WTC11 (cell line): ENCODE measurements at places on chromosomes 2 and 18. TPM values are rescaled to one million over a fixed set of nuclear protein-coding genes. Genes with fewer than 3 reads are reported as not detected.
A peak's percentile ranks its signal among the peaks of the same experiment; 100 is the strongest.

DNA sequence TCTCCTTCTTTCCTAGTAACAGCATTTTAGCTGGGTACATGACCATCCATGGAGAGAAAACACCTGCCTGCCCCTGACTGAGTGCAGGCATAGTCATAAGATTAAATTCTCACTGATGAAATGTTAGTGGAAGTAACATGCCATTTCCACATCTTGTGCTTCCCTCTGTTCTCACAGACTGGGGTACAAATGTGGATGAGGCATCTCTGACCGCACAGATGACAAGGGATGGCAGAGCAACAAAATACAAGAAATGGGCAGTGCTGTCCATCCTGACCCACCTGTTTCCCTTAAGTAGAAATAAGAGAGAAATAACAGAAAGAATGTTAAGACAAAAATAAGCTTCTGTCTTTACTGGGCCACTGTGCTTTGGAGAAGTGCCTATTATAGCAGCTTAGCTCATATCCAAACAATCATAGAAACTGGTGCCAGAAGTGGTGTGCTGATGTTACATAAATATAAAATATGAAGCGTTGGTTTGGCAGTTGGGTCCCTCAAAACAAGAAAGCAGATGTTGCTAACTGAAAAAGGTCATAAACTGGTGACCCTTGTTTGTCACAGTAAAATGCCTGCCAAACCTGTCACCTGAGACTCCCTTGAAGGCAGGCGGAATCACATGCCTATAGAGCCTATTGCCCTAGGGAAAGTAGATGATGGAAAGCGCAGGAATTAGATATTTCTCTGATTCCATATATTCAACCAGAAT, 72.4 kb upstream of the CCDC150 start:
- H3K27ac ChIP-seq, result no peak overlapping the region
- DNase-seq, result no peak
- H3K27me3 ChIP-seq, result no peaks in the 10 kb centered on the region

DNA sequence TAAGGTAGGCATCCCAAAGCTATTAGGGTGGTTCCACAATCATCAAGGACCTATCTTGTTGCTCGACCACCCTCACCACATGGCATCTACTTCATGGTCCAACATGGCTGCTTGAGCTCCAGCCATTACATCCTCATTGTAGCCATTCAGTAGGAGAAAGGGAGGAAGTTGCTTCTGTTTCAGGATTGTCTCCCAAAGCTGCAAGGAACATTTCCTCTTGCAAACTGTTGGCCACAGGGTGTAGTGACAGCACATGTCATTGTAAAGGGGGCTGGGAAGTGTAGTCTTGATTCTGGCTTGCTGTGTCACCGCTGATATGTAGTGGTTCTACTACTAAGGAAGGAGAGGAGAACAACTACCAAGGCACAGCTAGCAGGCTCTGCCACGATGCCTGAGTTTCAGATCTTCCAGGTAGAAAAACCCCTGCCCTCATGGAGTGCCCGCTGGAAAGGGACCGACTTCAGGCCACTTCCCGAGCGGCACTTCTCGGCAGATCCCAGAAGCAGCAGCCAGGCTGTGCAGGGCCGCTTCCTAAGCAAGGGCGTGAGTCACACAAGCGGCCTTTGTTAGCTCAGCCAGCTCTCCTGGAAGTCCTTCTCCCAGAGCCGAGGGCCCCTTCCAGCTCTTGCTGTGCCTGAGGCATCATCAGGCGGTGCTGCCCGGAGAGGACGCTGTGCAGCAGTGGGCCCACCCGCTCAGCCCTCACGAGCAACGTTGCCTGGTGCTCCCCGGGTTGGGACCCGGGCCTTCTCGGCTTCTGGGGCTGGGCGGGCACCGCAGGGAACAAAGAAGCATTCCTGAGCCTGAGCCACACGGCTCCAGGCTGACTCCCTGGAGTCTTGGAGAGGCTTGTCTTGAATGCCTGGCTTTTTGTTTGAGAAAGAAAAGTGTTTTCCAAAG, 58.2 kb downstream of the HS6ST1 start:
- H3K27me3 ChIP-seq, result peaks cover 16% of the 10 kb centered on the region
- H3K4me3 ChIP-seq, result no peak overlapping the region
- no peaks in the 10 kb centered on the region for H3K36me3 ChIP-seq
- peak overlapping the region; percentile 93 for H3K27ac ChIP-seq
- peak; percentile 74 for DNase-seq
- peaks cover 18% of the 10 kb centered on the region for H3K4me1 ChIP-seq

DNA sequence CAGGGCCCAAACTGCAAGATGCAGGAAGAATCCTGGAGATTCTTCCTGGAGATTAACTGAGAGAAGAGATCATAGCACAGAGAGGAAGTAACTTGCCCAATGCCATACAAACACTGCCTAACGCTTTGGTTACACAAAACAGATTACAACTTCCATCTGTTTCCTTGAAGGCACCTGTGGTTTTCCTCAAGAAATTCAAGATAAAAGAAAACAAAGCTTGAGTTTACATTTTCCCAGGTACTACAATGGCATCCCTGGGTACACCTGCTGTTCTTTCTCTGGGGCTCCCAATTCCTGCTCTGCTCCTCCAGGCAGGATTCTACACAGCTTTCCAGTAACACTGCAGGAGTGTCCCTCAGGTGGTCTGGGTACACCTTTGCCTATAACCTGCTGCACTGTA, 781.9 kb upstream of the ID2 start:
- no peak overlapping the region for H3K4me3 ChIP-seq
- peaks cover 36% of the 10 kb centered on the region for H3K36me3 ChIP-seq
- no peak for DNase-seq
- H3K27me3 ChIP-seq, result peaks cover 4% of the 10 kb centered on the region
- peak overlapping the region; percentile 97 for H3K27ac ChIP-seq
- H3K4me1 ChIP-seq, result peaks cover 78% of the 10 kb centered on the region

GRCh38 chr18:62957885-62958472, 242.6 kb downstream of the PHLPP1 start:
- DNase-seq, result peak; percentile 71
- no peaks in the 10 kb centered on the region for H3K27me3 ChIP-seq
- H3K36me3 ChIP-seq, result peaks cover 38% of the 10 kb centered on the region
- H3K4me3 ChIP-seq, result no peak overlapping the region

GRCh38 chr2:10253596-10254372, 48.9 kb upstream of the HPCAL1 start:
- DNase-seq, result peak; percentile 2
- H3K36me3 ChIP-seq, result no peaks in the 10 kb centered on the region
- no peaks in the 10 kb centered on the region for H3K4me1 ChIP-seq
- H3K27me3 ChIP-seq, result no peaks in the 10 kb centered on the region

- no peak for DNase-seq
- H3K4me1 ChIP-seq, result peaks cover 17% of the 10 kb centered on the region
- H3K27ac ChIP-seq, result no peak overlapping the region
- no peak overlapping the region for H3K4me3 ChIP-seq
These were observed 428.4 kb downstream of the TGIF1 start for GRCh38 chr18:3878401-3878800.

DNA sequence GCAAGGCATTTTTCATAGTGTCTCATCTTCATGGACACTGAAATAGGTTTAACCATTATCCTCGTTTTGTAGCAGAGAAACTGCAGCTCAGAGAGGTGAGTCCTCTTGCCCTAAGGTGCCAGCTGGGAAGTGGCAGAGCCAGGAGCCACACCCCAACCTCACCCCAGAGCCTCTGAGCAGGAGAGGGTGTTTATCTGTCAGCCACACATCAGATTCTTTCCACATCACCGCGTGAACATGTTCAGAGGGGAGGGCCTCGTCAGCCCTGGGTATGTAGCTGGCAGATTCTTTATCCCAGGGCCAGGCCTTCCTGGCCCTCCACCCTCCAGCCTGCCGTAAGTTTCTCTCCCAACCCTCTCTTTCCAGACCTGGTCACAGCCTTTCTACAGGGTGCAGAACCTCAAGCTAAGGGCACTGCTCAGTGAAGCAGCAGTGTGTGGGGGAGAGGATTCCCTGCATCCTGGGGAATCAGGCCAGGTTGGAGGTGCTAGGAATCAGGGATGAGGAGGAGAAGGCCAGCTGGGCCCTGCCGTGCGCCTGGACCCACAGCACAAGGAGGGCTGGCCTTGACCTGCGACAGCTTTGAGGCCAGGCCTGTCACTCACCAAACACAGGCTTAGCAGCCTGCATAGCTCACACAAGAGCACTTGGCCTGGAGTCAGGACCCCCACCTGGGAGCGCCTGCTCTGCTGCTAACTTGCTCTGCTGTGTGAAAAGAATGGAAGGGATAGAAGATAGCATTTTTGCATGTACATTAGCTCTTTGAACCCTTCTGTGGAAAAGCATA, 111.3 kb upstream of the MCFD2 start:
- H3K27ac ChIP-seq, result no peak overlapping the region
- H3K36me3 ChIP-seq, result peaks cover 8% of the 10 kb centered on the region; the same call in 1 of the 2 replicates
- DNase-seq, result no peak
- no peak overlapping the region for H3K4me3 ChIP-seq
- no peaks in the 10 kb centered on the region for H3K27me3 ChIP-seq

The CD226 gene
- total RNA-seq, result 0.23 to 0.55 TPM (median 0.24 TPM) in 3 replicates

- DNase-seq, result no peak
- no peaks in the 10 kb centered on the region for H3K27me3 ChIP-seq
- no peak overlapping the region for H3K4me3 ChIP-seq
- no peak overlapping the region for H3K27ac ChIP-seq
- no peaks in the 10 kb centered on the region; the same call in 1 of the 2 replicates for H3K4me1 ChIP-seq
These were observed 27.5 kb upstream of the BZW1 start for GRCh38 chr2:200784215-200784614.

- no peaks in the 10 kb centered on the region for H3K27me3 ChIP-seq
- H3K36me3 ChIP-seq, result peaks cover 54% of the 10 kb centered on the region
- no peak overlapping the region for H3K27ac ChIP-seq
- H3K4me3 ChIP-seq, result no peak overlapping the region
These were observed 65.4 kb downstream of the REV1 start for GRCh38 chr2:99424371-99424770.

- H3K27ac ChIP-seq, result peak overlapping the region; percentile 54; the same call in 1 of the 2 replicates
- no peak for DNase-seq
- no peaks in the 10 kb centered on the region for H3K27me3 ChIP-seq
These were observed 89.9 kb downstream of the OXER1 start for GRCh38 chr2:42673989-42674579.

GRCh38 chr2:40228310-40228709, 223.6 kb downstream of the SLC8A1 start:
- no peak overlapping the region for H3K4me3 ChIP-seq
- no peak overlapping the region for H3K27ac ChIP-seq
- H3K36me3 ChIP-seq, result no peaks in the 10 kb centered on the region
- peaks cover 29% of the 10 kb centered on the region for H3K4me1 ChIP-seq
- DNase-seq, result no peak

The HOXD10 gene
- total RNA-seq, result not detected in 3 replicates

DNA sequence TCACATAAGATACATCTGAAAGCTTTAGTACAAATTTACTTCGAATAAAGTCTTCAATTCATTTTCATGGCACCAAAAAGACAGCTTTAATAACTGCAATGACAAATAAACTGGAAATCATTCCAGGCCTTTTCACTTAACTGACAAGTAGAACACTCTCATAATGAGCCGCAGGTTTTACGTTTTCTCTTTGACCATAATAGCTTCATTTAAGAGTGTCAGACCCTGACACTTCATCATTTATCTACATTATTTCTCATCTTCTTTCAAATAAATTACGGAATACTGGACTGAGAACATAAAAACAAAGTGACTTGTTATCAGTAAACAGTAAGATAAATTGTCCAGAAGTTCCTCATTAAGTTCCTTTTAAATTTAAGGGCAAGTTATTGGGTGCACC, 1252.9 kb upstream of the ACVR2A start:
- H3K4me3 ChIP-seq, result no peak overlapping the region
- no peak for DNase-seq
- H3K27me3 ChIP-seq, result no peaks in the 10 kb centered on the region; the same call in 1 of the 2 replicates
- H3K36me3 ChIP-seq, result peaks cover 2% of the 10 kb centered on the region
- peaks cover 10% of the 10 kb centered on the region for H3K4me1 ChIP-seq

- H3K27ac ChIP-seq, result no peak overlapping the region
- DNase-seq, result no peak
- H3K4me3 ChIP-seq, result no peak overlapping the region
- H3K27me3 ChIP-seq, result no peaks in the 10 kb centered on the region
These were observed 71.0 kb downstream of the STPG4 start for GRCh38 chr2:47083886-47084687.

DNA sequence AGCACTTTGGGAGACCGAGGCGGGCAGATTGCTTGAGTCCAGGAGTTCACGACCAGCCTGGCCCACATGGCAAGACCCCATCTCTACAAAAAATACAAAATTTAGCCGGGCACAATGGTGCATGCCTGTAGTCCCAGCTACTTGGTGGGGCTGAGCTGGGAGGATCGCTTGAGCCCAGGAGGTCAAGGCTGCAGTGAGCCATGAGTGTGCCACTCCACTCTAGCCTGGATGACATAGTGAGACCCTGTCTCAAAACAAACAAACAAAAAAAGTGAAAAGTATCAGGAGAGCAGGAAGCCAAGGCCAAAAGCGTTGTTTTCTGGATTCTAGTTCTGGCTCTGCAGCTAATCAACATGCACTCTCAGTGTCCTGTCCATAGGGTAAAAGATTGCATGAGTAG, 10.7 kb upstream of the CLASP1 start:
- DNase-seq, result no peak
- H3K36me3 ChIP-seq, result peaks cover 2% of the 10 kb centered on the region; the same call in 1 of the 2 replicates
- no peak overlapping the region for H3K27ac ChIP-seq
- H3K4me1 ChIP-seq, result peaks cover 20% of the 10 kb centered on the region
- H3K4me3 ChIP-seq, result no peak overlapping the region

DNA sequence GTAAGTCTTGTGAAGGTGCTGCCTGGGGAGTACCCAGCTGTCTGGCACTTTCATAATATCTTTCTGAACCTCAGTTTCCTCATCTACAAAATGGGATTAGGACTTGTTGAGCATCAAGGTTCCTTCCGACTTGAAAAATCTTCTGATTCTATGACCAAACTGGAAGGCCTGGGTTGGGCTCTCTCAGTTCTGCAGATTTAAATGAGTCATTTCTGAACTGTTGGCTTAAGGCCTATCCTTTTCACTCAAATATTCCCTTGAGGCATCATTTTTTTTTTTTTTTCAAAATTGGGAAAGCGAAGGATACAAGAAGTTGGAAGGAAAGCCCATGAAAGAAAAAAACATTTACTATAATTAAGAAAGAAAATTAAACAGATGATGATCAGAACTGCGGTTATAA, 40.8 kb upstream of the CYP1B1 start:
- H3K4me1 ChIP-seq, result peaks cover 6% of the 10 kb centered on the region; the same call in 1 of the 2 replicates
- no peak overlapping the region for H3K4me3 ChIP-seq
- no peak for DNase-seq
- H3K27me3 ChIP-seq, result no peaks in the 10 kb centered on the region; the same call in 1 of the 2 replicates

GRCh38 chr2:111041398-111042202, 79.1 kb upstream of the BCL2L11 start:
- H3K27ac ChIP-seq, result no peak overlapping the region
- no peaks in the 10 kb centered on the region for H3K4me1 ChIP-seq
- H3K4me3 ChIP-seq, result no peak overlapping the region

The STEAP3 gene
- 20.5 to 24.0 TPM (median 21.4 TPM) in 3 replicates for total RNA-seq

The DNAH6 gene
- total RNA-seq, result 0.18 to 0.39 TPM (median 0.27 TPM) in 3 replicates

DNA sequence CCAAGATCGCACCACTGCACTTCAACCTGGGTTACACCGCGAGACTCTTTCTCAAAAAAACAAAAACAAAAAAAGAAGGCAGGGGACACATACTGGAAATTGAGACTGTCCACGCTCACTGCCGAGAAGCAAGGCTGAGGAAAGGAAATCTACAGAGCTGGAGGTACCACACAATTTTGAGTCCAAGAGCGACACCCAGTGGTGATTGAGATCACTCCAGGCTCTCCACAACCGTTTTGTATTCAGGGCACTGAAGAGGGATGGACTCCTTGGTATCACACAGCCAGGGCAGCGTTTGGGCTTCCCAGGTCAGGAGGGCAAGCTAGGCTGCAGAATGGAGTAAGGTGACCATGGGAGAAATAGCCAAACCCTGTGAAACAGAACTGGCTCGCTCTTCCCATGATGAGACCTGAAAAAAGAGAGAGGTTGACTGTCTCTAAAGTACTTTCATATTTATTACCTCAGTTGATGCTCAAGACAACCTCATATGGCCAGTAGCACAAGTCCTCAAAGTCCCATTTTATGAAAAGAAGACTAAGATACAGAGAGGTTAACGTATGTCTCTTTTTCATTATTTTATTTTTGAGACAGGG, 74.5 kb upstream of the YPEL5 start:
- no peak overlapping the region for H3K4me3 ChIP-seq
- H3K27me3 ChIP-seq, result no peaks in the 10 kb centered on the region
- DNase-seq, result peak; percentile 81
- peaks cover 14% of the 10 kb centered on the region for H3K4me1 ChIP-seq
- no peak overlapping the region for H3K27ac ChIP-seq
